PC-9 (cell line): ENCODE measurements at places on chromosomes 7 and 10.

DNA sequence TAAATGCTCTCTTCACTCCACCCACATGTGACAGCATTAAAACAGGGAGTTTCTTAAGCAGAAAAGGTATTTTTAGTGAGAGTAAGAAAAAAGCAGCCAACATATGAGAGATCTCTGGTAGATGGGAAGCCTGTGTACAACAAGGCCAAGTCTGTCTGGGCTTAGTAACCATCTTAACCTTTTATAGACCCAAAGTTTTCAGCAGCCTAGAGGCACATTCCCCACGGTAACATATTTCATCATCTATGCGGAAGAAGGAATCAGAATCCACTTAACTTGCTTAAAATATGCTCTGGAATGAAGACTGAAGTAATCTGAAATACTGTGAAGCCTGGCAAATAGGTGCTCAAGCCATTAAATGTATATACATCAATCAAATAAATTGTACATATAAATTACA, 127.8 kb downstream of the RAPGEF5 start:
- DNase-seq: no peak

DNA sequence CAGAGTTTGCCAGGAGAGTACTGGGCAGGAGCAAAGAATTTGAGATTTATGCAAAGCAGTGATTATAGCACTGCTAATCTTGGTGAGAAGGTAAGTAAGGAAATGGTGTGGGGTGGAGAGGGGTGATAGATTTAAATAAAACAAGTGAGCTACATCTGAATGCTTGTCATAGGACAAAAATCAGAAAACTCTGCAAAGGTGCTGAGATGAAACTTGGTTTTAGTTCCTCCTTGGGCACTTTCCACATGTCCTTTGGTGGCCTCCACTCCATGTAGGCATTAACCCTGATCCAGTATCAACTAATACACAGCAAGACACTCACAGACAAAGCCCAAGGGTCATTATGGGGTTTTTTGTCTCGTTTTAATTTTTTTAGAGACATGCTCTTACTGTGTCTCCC, 25.7 kb upstream of the FAM107B start:
- DNase-seq: no peak

GRCh38 chr10:75402486-75403143, 1.1 kb upstream of the ZNF503 start:
- DNase-seq: peak; percentile 46

- DNase-seq: no peak
Measured at GRCh38 chr10:91411621-91412020, 1.5 kb downstream of the HECTD2 start.

DNA sequence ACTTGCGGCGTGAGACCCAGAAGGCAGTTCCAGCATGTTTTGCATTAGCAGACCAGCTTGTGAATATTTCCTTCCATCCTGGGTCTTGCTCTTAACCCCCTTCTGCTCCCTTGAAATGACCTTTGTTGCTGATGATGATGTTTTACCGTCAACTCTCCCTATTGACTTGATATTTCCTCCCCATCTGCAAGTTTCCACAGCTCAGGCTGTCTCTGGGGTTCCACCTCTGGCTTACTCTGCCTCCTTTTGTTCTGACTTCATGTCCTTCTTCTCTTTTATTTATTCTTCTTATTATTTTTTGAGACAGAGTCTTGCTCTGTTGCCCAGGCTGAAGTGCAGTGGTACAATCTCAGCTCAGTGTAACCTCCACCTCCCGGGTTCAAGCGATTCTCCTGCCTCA, 17.2 kb downstream of the BAMBI start:
- no peak for DNase-seq

- DNase-seq: peak; percentile 99
Measured at GRCh38 chr7:158818325-158819213, 10.7 kb downstream of the ESYT2 start.

GRCh38 chr7:24707988-24708615, 49.2 kb downstream of the GSDME start:
- no peak for DNase-seq

- DNase-seq: no peak
Measured at GRCh38 chr10:69107699-69108098, 16.3 kb upstream of the VPS26A start.

DNA sequence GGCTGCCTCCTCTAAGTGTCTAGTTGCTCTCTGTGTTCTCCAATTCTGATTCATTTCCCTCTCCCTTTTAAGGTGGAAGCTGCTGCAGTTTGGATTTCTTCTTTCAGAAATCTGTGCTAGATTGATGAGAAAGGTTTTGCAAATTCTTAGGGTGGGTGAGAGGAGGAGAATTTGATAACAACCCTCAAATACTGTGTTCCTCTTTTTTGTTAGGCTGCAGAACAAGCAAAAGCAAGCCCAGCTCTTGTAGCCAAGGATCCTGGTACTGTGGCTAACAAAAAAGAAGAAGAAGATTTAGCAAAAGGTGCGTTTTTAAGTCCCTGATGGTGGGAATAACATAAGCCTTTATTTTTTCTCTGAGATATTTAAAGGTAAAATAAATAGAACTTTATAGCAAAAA, 49.1 kb downstream of the STAM start:
- DNase-seq: no peak

DNA sequence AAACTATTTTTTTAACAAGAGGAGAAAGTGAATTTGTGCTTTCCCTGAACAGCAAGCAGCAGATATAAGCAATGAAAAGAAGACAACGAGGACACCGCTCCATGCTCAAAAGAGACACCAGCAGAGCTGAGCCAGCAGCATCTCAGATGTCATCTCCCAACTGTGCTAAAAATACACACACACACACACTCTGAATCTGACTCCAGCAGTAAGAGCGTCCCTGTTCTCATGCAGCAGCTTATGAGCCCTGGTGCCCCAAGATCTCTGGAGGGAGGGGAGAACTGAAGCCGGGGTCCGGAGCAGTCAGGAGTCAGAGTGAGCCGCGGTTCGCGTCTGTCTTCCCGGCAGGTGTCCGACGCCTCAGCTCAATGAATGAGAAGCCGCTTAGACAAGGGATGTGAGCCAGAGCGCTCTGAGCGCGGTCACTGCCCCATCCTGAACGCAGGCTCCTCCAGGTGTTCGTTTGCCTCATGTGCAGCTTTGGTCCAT, 49.2 kb downstream of the SVIL start:
- DNase-seq: no peak

GRCh38 chr10:86200269-86200668, 166.3 kb downstream of the GRID1 start:
- no peak for DNase-seq

DNA sequence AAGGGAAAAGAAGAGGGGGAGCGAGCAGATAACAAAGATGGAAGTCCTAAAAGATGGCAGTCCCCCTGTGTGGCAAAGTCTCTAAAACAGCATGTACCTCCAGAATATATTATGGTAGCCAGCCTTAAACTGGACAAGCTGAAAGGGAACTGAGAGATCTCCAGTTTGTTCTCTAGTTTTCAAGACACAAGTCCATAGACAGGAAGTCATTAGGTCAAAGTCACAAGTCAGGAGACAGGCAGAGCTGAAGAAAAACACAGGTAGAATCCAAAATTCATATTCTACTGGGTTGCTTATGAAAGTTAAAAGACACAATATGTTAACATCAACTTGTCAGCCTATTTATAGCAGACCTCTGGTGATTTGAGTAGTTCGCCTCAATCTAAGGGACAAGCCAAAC, 38.7 kb downstream of the FAM107B start:
- DNase-seq: no peak

- DNase-seq: no peak
Measured at GRCh38 chr10:19250546-19250945, 201.9 kb downstream of the MALRD1 start.

DNA sequence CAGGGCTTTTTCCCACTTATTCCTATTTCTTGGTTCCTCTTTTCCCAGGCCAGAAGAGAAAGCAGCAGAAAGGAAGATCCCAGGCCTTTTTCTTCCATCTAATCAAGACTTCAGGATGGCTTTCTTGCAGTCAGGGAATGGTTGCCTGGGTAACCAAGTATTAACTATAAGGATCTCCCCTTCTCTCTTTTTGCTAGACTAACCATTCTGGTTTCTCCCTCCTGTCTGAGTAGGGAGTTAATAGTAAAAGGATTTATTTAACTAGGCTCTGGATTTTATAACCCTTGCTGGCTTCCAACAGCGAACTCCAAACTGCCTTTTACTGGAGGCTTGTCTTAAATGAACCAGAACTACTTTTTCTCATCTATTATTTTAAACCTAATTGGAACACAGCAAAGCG, 90.4 kb downstream of the GRM8 start:
- DNase-seq: no peak

DNA sequence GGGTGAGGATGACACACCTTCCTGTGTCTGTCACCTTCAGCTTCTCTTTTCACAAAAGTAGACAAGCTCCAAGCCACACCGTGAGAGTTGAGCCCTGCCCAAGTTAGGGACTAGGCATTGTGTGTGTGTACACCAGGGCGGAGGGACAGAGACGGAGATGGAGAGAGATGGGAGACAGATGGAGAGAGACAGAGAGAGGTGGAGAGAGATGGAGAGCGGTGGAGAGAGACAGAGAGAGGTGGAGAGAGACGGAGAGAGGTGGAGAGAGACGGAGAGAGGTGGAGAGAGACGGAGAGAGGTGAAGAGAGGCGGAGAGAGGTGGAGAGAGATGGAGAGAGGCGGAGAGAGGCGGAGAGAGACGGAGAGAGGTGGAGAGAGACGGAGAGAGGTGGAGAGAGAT, 207.0 kb downstream of the DNAJB6 start:
- no peak for DNase-seq

GRCh38 chr10:73803680-73804286, 7.6 kb downstream of the NDST2 start:
- no peak for DNase-seq

- DNase-seq: no peak
Measured at GRCh38 chr10:86291616-86292340, 74.8 kb downstream of the GRID1 start.

DNA sequence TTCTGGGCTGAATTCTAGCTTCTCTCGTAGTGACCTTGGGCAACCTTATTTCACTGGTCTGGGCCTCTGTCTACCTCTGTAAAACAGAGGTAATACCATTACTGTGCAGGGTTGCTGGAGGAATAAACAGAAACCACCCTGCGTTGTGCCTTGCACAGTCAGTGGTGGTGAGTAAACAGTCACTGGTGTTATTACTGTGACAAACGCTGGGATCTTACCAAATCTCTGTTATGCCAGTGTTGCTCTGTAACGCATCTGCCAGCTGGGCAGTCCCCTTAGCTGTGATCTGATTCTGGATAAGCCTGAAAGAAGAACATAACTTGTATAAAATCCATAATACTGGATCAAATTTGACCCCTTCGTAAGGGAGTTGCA, 49.4 kb downstream of the NOD1 start:
- DNase-seq: no peak

GRCh38 chr7:116228241-116228640, 17.9 kb downstream of the TES start:
- no peak for DNase-seq

DNA sequence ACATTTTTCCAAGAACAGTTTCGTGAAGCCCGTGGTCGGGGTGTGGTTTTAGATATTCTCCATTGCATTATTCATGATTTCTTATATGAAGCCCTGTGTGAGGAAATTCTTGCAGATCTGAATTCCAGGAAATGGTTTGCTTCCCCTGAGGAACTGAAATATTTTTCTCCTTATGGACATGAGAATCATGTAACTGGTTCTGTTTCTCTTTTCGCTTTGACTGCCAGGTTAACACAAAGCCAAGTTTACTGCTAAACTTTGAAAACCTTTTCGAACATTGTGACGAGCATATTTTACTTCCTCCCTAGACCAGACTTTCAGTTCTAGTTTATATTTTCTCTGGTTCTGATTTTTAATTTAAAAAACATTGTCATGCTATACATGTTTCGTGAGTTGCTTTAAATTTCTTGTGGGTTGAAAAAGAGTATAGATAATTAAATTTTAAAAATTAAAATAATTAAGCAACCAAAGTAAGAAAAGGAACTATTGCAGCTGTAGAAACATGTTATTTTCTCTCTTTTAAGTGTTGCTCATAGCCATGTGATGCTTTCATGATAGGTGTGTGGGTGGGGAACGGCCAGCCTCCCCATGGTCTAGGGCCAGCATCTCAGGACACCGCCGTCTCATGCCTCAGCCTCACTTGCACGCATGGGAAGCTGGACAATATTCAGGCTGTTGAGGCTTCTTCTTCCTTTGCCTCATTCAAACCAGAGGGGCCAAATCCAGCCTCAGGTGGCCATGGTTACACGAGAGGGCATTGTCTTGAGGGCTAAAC, 97.1 kb downstream of the CREB5 start:
- no peak for DNase-seq

- no peak for DNase-seq
Measured at GRCh38 chr10:63173468-63174232, 40.5 kb downstream of the NRBF2 start.

DNA sequence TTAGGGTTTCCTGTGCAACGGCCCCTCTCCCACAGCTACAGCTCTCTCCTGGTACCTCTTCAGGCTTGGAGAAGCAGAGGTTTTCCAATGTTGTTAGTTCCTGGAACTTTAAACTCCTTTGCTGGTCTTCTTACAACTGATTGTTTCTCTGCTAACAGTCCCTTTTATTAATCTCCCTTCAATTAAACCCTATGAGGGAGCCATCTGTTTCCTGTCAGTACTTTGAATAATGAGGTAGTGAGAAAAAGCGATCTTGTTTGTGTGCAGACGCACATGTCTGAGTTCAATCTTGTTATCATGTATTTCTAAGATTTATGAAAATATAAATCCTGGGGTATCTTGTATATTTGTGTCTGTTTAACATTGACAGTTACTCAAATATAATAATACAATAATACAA, 102.4 kb downstream of the MDFIC start:
- no peak for DNase-seq

DNA sequence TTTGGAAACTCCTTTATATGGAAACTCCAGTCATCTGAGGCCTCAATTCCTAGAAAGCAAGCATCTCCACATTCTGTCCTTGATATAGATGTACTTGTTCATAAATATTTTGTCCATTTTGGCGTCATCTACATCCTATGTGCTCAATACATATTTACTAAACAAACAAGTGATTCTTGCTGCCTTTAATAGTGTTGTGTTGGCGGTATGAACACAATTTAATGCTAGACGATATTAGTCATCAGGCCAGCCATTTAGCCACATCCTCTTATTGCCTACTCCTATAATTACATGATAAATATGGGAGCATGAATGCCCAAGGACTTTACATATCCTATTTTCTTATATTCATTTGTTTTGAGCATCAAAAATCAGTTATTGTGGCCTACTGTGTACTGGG, 18.5 kb upstream of the IFRD1 start:
- no peak for DNase-seq

GRCh38 chr10:71821909-71822763, 28.9 kb downstream of the PSAP start:
- DNase-seq: no peak

DNA sequence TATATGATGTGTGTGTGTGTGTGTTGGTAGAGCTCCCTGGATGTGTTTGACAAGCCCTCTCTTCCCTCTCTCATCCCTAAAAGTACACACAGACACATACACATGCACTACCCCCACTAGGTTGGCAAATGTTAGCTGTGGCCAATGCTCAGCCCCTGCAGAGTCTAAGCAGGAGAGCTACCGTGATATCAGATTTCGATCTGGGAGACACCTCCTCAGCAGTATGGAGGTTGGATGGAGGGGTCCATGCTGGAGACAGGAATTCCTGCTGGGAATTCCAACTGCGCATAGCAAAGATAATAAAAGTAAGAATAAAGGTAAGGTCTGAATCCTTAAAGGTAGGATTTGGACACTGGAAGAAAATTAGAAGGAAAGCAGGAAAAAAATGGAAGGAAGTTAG, 85.7 kb downstream of the C10orf90 start:
- DNase-seq: no peak
